ENCODE measurements at places on chromosomes 12 and 14.
A peak's percentile ranks its signal among the peaks of the same experiment; 100 is the strongest.

DNA sequence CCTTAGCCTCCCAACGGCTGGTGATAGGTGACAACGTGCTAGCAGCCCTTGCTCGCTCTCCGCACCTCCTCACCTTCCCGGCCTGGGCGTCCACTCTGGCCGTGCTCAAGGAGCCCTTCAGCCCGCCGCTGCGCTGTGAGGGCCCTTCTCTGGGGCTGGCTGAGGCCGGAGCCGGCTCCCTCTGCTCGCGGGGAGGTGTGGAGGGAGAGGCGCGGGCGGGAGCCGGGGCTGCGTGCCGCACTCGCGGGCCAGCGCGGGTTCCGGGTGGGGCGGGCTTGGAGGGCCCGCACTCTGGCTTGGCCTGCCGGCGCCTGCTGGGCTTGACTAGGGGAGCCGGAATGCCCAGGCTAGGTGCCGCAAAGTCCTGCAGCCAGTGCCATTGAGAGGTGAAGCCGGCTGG is 131.1 kb downstream of the CCER1 start:
- DNase-seq, result no peak

- DNase-seq, result no peak
Measured at GRCh38 chr14:84579292-84579691, 950.7 kb upstream of the FLRT2 start.

DNA sequence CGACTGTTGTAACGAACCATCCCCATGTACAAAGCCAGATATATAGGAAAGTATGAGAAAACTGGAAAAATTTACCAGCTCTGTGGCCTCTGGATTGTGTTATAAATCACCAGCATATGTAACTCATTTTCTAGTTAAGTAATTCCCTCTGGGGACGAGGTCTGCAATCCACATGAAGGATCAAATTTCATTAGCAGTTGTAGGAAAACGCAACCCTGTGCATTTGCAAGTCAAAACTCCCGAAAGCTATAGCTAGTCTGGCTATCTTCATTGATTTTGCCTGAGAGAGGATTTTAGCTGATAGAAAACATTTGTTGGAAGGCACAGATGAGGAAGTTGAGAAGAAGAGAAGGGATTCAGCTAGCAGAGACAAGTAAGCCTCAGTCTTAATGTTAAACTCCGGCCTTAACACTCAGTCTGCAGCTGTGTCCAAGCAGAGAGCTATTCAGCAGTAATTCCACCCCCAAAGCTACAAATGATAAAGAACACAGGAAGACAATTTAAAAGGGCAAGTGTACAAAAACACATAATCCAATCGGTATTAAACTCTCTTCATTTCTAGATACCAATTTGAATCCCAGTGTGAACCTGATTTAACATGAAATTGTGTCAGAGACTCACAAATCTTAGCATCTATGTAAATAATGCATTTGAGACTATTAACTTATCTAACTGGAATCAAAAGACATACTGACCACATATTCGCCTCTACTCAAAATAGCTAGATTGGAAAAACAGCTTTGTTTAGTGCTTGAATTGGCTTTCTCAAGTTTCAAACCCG is 54.2 kb upstream of the CERS5 start:
- DNase-seq, result no peak

DNA sequence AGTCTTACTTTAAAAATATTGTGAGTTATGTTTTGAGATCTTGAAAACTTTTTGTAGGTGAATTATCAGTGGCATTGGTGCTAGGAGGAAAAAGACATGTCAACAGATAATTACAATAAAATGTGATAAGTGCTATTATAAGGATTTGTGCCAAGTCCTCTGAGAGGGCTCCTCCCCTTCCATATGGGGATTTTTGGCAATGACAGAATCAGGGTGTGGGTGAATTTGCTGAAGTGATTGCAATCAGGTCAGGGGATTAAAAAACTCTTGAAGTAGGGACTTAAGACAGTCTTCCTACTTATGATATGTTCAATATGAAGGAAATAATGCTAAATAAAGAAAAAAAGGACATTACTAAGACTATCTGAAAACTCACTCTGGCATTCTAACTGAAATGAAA is 122.5 kb downstream of the SLC15A5 start:
- no peak for DNase-seq

- no peak for DNase-seq
Measured at GRCh38 chr12:98807187-98807586, 162.1 kb downstream of the APAF1 start.

- no peak for DNase-seq
Measured at GRCh38 chr14:60273956-60274355, 24.9 kb downstream of the PPM1A start.

GRCh38 chr12:86117711-86118110 is 138.5 kb downstream of the MGAT4C start:
- no peak for DNase-seq

GRCh38 chr12:16187660-16188059 is 89.8 kb downstream of the SLC15A5 start:
- no peak for DNase-seq

DNA sequence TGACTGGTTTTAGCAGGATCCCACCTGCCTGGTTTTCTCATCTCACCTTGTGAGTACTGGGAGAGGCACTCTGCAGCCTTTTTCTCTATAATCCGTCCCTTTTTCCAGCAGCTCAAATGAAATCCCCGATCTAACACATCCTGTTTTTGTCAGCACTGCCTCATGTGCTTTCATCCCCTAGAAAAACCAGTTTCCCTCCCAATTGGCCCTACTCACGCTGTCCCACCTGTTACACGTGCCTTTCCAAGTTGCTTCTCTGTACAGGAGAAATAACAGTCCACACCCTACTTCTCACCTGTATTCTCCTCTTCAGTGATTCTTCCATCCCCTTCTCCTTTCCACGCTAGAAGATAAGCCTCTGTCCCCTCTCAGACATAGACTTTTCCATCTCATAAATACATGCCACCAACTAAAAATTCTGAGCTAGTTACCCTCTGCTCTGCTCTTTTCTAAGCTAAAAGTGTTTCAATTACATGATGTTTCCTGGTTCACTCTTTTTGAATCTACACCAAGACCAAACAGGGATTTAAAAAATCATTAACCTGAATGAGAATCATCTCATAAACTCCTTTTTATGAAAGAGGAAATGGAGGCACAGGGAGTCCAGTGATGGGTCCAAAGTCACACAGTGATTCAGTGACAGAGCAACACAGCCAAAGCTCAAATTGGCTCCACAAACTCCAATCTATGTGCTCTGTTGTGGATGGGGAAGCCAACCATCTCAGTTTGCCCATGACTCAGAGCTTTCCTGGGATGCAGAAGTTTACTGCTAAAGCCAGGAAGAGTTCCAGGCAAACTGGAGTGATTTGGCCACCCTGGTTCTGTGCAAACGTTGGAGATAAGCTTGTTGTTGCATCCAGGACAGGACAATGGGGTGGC is 240.0 kb upstream of the TMEM132C start:
- no peak for DNase-seq

DNA sequence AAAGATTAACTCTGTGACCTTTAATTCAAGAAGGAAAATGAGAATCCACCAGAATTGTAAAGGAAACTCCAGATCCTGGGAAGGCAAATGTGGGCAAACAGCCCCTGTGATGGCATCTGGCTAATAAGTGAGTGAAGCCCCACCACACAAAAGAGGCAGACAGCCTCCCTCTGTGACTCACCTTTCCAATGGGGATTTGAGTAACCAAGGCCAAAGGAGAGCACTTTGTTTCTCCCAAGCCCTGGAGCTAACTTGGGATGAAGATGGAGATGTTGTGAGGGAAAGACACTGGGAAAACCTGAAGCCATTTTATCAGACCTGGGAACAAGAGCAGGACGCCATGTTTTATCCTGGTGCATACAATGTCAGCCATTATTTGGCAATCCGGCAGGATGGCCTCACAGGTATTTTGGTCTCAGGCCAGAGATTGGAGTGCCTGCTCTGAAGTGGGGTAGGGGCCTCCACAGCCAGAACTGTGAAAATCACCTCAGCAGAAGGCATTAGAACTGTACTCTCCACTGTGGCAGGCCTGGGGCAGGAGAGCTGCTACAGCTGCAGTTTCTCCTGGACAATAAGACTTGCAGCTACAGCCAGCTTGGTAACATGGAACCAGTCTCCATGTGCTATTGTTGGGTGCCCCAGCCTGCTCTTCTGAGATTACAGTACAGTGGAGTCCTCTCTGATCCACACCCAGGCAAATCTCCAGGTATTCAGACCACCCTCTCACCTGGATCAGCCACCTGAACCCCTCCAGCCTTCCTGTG is 96.6 kb upstream of the PCED1B start:
- no peak for DNase-seq

DNA sequence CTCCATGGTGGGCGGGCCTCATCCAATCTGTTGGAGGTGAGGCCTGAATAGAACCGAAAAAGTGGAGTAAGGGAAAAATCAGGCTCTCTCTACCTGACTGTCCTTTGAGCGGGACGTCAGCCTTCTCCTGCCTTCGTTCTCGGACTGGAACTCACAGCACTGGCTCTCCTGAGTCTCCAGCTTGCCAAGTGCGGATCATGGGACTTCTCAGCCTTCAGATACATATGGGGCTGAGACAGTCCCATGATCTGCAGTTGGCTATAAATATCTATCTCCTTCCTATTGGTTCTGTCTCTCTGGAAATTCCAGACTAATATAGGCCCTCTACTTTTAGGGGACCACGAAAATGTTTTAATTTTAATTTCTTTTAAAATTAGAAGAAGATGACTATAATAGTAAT is 29.7 kb upstream of the PLEK2 start:
- no peak for DNase-seq

- peak; percentile 46 for DNase-seq
Measured at GRCh38 chr12:69738351-69739286, at the start of gene RAB3IP. Gene RAB3IP (plus strand): TSS chr12:69738860. CDS start chr12:69755409, 16,549 bp downstream.

GRCh38 chr12:49061157-49061650 is 610 bp upstream of the KMT2D start:
- no peak for DNase-seq

GRCh38 chr14:65361920-65362319 is 50.6 kb upstream of the FUT8 start:
- DNase-seq, result no peak

- DNase-seq, result no peak
Measured at GRCh38 chr12:123269395-123269892, 2.2 kb downstream of the CDK2AP1 start.

DNA sequence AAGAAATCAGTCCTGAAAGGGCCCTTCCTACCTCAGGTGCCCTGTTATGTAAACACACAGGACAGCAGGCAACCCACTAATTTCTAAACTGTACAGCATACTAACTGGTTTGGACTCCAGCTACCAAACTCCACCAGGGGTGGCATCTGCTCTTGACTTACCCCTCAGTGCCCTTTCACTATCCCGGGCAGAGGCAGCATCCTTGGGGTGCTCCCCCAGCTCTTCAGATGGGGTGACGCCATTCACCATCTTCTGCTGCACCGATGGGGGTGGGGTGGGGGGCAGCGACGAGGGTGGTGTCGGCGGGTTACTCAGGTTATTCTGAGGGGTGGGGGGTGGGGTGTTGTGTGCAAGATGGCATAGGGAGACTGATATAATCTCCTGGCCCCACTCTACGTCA is 11.5 kb upstream of the PRKAG1 start:
- no peak for DNase-seq

DNA sequence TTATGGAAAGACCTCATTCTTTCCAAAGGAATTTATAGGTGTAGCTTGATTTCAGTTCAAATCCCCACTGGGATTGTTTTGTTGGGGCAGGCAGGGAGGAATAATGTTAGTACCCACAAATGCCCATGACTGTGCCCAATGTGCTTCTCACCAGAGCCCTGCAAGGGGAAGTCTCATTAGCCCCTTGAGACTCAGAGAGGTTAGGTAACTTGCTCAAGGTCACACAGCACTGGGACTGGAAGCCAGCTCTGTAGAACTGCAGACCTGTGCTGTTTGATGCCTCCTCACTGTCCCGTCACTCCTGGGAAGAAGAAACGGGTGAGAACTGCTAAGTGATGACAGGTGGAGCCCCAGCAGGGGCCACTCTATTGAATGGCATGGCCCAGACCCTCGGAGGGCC is 8.9 kb downstream of the ANKRD9 start:
- DNase-seq, result no peak

DNA sequence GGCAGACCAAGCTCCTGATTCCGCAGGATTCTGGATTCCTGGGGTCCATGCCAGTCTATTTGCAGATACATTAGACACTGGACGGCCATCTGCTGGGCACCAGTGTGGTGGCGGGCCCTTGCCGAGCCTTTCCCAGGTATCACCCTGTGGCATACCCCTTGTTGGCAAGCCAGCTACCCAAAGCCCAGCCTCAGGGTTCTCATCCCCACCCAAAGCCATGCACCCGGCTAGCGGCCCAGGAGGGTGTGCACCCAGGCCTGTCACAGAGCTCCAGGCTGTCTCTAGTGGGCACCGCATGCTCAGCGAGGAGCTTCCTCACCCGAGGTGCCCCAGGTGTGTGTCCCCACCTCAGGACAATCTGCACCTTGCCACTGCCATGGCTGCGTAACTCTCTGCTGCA is 13.7 kb downstream of the MMAB start:
- DNase-seq, result no peak

DNA sequence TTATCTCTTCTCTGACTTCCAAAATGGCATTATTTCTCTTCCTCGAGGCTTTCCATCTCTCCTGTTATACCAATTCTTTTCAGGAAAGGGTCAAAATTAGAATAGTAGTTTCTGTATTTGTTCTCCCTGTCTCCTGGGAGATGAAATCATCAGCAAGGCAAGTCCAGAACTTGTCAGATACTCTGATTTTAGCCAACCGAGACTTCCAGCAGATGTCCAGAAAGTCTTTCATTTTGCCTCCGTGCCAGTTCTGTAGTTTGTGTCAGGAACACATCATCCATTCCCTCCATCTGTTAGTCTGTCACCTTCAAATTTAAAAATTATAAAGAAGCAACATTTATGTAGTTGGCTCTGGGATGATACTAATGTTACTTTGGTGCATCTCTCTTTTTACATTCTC is 275.7 kb downstream of the CCDC59 start:
- DNase-seq, result no peak

- DNase-seq, result no peak
Measured at GRCh38 chr14:95490138-95490509, 26.3 kb downstream of the SYNE3 start.

DNA sequence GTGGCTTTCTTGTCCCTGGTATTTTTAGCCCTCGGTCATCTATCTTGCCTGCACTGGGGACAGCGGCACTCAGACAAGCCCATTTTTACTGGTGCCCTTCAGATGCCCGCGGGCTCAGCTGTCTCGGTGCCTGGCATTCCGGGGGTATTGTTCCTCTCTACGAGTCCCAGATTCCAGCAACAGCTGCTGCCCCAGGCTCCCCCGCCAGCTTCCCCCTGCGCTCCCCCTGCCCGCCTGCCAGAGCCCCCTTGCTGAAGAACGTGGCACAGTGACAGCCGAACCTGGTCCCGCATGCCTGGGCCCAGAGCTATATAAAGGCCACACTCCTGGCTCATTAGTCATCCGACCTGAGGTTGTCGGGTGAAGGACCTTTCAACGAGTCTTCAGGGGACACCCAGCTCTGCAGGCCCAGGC is 10.9 kb upstream of the MYL2 start:
- DNase-seq, result no peak

DNA sequence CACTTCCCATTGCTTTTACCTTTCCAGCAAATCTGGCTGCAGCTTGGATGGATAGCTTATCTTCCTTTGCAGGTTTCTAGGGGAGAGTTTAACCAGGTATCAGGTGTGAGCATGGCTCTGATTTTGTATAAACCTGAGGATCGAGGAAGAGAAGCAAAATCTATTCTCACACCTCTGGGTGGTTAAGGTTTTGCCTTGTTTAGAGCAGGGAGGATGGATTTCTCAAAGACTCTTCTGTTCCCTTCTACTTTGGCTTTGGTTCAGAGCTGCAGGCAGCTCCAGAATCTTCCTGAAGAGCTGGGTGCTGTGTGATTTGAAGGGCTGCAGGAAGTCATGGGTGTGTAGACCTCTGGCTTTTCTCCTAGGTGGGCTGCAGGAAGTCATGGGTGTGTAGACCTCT is 1.7 kb downstream of the JDP2 start:
- DNase-seq, result no peak

All from cortex of kidney (tissue), 1 donor.